ENCODE measurements at places on chromosomes 1 and 21.

DNA sequence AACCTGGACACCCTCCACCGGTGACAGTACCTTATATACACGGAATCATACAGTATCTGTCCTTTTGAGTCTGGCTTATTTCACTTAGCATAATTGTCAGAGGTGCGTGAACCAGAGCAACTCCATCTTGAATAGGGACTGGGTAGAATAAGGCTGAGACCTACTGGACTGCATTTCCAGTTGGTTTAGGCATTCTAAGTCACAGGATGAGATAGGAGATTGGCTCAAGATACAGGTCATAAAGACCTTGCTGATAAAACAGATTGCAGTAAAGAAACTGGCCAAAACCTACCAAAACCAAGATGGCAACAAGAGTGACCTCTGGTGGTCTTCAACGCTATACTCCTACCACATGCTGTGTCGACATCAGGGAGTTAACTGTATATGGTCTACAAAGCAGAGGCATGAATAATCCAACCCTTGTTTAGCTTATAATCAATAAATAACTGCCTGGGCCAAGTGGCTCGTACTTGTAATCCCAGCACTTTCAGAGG lies 1.4 kb upstream of the FDPS start:
- DNase-seq, result peak; percentile 29

DNA sequence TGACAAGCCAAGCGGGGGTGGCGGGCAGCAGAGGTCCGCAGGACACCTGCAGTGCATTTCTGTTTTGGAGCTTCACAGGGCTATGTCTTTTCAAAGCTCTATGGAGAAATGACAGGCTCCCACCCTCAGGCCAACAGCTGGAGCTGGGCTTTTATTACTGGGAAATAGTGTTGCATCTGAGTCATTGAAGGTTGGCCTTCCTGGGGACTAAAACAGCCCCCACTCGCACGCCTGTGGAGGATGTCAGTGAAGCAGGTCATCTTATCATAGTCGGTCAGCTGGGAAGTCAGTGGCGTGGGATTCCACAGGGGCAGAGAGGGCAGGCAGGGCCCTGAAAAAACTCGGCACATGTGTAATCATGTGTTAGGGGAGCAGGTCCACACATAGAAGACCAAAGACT lies 55.3 kb downstream of the NTPCR start:
- peak; percentile 32 for DNase-seq

DNA sequence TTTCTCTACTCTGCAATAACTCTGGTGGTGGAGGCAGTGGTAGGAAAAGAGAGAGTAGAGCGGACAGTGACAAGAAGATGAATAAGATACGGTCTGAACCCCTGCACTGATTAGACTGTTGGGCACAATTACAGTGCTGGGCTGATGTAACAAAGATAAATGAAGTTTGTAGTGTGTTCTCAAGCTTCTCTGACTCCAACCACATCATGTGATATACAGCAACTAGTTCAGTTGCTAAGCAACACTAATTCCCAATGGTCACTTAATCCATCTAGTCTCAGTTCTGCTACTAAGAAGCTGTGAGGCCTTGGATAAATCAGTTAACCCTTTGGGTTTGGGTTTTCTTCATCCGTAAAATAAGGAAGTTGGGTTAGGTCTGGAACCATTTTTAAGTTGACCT lies 17.3 kb downstream of the DDR2 start:
- DNase-seq, result no peak

GRCh38 chr21:46095814-46096595 lies 1.9 kb upstream of the COL6A2 start:
- no peak for DNase-seq

GRCh38 chr1:232589812-232590743 lies 39.9 kb downstream of the SIPA1L2 start:
- DNase-seq, result no peak

- DNase-seq, result peak; percentile 80
These were observed 570 bp upstream of the NPR1 start for GRCh38 chr1:153677718-153678518.

- DNase-seq, result no peak
These were observed 108.9 kb upstream of the POGK start for GRCh38 chr1:166730299-166730888.
